ENCODE measurements at places on chromosomes 4 and X.
A peak's percentile ranks its signal among the peaks of the same experiment; 100 is the strongest.

DNA sequence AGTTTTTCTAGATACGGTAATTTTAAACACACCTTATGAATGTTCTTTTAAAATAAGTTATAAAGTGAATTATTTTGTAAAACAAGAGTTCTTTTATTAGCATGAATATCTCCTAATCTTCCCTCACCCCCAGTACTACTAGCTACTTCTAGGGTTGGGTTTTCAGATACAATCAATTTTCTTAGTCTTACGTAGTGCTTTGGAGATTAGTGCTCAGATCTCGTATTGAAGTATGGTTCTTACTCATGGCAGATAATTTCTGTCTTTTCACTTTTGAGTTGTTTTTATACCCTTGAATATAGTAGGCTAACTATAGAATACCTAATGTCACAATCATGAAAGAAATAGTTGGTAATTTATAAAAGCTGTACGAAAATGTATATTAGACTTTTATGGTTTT, 43.2 kb downstream of the CDKL5 start:
- no peak for DNase-seq

DNA sequence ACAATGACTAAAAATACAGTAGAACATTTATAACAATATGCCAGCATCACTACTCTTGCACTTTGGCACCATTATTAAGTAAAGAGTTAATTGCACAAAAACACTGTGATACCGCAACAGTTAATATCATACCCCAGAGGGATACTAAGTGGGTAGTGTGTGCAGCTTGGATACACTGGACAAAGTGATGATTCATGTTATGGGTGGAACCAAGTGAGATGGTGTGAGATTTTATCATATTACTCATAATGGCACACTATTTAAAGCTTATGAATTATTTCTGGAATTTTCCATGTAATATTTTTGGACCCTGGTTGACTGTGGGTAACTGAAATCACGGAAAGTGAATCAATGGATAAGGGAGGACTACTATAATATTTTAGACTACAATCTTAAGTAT, 265.3 kb downstream of the PCDH18 start:
- DNase-seq: no peak

GRCh38 chrX:12975991-12976558, 1.2 kb downstream of the TMSB4X start:
- DNase-seq: peak; percentile 42

- DNase-seq: no peak
Observed at GRCh38 chr4:20617678-20618396, 82.4 kb upstream of the PACRGL start.

GRCh38 chr4:147093206-147093605, 147.5 kb upstream of the TTC29 start:
- DNase-seq: no peak

GRCh38 chr4:44817930-44818329, 91.6 kb upstream of the GNPDA2 start:
- DNase-seq: no peak

DNA sequence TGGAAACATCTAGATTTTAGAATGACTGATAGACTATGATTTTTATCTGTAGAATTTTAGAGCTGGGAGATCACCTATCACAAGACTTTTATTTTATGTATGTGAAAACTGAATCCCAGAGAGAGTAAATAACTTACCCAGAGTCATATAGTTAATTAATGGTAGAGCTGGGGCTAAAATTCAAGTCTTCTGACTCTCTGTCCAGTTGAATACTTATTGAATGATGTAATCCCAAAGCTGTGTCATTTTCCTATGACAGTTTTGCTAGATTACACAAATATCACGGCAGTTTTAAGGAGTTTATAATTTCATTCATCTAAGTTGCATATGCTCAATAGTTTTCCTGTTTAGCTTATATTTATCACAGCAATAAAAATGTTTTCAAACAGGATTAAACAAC, 6.7 kb downstream of the NRK start:
- DNase-seq: peak; percentile 59

DNA sequence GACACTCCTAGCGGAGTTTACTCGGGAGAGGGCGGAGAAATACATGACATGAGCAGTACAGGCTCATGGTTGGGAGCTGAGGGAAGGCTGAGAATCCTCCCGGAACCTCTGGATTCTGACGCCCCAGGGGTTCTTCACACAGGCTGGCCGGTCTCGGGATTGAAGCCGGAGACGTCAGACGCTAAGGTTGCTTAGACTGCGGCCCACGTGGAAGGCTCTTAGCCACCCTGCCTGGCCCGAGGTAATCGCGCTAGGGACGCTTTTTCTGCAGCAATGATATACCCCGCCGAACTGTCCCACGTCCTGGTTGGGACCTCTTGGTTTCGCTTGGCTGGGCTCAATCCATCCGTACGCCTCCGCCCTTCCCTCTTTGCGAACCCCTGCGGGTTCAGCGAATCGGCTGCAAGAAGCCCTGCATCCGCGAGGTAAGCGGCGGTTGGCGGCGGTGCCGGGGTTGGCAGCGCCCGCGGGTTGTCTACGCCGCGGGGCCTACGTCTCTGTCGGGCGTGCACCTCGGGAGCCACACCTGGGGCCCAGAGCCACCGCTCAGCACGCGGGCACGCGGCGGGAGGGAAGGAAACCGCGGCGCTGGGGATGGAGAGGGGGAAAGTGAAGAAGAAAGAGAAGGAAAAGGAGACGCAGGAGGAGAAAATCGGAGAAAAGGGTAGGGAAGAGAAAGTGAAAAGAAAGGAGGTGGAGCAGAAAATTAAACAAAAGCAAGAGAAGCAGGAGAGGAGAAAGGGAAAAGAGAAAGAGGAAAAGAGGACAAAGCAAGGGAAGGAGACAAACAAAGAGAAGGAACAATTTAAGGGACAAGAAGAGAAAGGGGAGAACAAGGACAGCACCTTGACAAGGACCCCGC, at the start of gene ARL9:
TSS of gene ARL9 (plus strand) at position 523 of the 862 bp plus-strand sequence. CDS start at position 595, 72 bp downstream.
- DNase-seq: peak; percentile 18

GRCh38 chrX:67347145-67347544, 196.7 kb upstream of the AR start:
- no peak for DNase-seq

DNA sequence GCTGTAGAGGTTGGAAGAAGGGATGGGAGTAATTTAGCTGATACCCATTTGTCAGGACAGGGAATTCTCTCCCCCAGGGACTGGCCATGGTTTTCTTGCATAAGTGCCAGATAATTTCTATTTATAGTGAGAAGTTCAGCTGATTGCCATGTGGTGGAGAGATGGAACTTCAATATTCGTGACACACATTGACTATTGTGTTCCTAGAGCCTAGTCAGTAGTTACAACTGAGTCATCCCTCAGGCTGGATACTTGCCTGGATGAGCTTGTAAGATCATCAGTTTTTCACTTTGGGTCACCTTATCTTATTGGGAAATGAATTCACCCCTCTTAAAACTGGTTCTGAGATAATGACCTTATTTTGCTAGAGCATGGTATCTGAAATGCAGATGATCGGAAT, 32.2 kb downstream of the CFAP299 start:
- DNase-seq: no peak

DNA sequence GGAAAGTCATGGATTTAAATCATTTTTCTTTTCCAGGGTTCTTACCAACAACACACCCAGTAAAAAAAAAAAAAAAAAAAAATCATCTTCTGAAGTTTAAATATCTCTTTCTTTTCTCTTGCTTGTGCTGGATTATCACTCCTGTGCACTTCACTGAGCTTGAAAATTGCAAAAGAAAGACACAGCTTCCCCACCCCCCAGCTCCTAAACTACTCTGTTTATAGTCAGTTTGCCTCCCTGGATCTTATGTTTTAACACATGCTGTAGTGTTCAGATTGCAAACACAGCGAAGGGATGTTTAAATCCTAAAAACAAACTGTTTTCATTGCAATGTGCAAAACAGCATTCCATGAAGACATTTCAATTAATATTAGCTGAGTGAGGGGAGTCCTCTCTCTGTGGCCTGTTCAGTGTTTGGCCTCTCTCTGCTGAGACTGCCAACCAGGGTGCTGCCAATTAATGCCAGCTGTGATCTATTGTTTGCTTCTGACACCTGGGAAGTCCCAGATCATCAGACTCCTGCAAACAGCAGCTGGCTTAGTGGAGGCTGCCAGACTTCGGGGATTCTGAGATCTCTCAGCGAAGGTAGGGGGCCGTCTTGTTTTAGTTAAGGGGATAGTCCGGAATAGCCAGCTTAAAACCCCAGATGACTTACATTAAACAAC, 171.1 kb upstream of the PITX2 start:
- DNase-seq: no peak

DNA sequence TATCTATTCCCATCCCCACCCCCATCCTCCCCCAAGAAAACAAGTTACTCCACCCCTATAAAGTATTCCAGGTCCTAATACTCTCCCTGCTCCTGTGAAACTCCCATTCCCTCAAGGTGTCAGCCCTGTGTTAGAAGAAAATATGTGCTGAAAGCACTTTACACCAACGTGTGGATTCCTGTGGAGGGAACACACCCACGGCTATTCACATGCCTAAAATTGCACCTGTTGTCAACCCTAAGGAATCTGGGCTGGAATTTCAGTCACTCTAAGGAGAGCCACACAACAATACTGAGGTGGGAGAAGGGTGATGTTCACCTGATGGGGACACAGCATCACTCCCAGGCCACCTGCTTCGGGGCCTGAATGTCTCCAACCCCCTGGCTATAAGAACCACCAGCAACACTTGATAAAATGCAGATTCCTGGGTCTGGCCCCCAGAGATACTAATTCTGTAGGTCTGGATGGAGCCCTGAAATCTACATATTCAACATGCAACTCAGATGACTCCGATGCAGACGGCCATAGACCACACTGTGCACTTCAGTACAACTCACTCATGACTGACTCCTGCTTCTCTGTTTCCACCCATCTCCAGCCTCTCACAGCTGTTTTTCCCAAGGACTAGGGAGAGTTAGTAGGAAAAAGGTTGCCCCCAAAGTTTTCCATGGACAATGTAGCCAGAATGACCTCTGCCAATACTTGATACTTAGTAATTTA, 15.8 kb downstream of the SCD5 start:
- no peak for DNase-seq

DNA sequence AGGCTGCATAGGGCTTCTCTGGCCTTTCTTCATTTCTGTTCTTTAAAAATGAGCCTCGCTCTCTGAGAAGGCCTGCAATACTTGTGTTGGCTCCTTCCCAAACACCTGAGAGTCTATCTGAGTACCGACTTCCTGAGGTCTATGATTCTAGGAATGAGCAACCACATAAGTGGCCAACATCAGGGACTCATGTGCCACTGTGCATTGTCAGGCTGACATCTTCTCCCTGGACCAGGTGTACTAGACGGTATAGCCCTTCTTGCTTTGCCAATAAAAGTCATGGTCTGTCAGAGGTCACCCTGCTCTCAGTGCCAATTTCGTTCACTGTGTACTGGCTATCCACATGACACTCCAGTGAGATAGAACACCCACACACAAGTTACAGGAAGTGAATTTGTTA, 67.4 kb upstream of the EPHA5 start:
- no peak for DNase-seq

- DNase-seq: no peak
Observed at GRCh38 chr4:184529283-184529682, 54.9 kb upstream of the IRF2 start.

GRCh38 chr4:2352729-2353221, 65.7 kb downstream of the ZFYVE28 start:
- no peak for DNase-seq

GRCh38 chr4:57905965-57906364, 795.8 kb upstream of the IGFBP7 start:
- no peak for DNase-seq

DNA sequence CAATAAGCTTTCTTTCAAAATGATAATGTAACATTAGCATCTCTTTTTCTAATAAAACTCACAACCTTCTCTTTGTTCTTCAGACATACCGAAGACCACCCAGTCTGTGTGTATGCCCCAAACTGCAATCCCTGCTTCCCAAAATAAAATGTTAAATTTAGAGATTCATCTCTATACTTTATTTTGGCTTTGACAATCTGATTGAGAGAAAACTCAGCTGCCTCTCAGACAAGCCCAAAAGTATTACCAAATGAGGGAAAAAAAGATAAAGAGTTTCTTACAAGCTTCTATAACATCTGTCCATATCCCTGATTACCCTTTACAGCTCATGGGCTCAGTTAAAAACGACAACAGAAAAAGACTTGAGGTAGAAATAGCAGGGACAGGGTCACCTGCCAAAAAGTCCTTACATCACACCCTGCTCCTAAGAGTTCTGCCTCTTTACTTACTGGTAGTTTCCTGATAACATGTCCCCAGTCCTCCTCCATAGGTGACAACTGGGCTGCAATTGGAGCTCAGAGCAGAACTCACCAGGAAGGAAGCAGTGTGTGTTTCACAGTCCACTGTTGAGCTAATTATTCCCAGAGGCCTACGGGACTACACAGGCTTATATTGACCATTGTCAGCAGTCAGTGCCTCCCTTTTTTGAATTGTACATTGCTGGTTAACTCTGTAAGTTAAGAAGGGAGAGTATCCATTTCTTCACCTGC, 70.9 kb upstream of the FAM9C start:
- no peak for DNase-seq

- peak; percentile 2 for DNase-seq
Observed at GRCh38 chrX:31931225-31931624, 859.4 kb upstream of the FTHL17 start.

DNA sequence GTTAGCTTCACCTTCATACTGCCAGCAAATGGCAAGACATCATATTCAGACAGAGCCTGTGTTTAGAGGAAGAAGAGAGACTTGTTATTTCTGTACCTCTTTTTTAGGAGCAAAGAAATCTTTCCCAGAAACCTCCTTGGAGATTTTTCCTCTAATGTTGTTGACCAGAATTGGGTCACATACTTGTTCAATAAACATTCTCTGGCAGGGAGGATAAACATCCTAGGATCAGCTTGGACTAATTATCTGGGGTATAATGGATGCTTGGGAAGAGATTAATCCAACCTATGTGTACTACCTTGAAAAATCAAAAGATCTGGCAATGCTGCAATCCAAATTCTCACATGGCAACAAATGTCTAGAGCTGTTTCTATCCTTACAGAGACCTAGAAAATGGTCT, 8.4 kb upstream of the PRSS12 start:
- DNase-seq: no peak

GRCh38 chr4:132540268-132540667, 608.8 kb upstream of the PCDH10 start:
- DNase-seq: no peak

- peak; percentile 0 for DNase-seq
Observed at GRCh38 chrX:120358737-120359456, 3.0 kb upstream of the ATP1B4 start.

GRCh38 chrX:97539970-97540519, 656.3 kb downstream of the RPA4 start:
- DNase-seq: no peak

GRCh38 chr4:185192059-185192458, 11.7 kb downstream of the CFAP97 start:
- no peak for DNase-seq

GRCh38 chr4:28073860-28074555, 1213.4 kb downstream of the STIM2 start:
- no peak for DNase-seq

DNA sequence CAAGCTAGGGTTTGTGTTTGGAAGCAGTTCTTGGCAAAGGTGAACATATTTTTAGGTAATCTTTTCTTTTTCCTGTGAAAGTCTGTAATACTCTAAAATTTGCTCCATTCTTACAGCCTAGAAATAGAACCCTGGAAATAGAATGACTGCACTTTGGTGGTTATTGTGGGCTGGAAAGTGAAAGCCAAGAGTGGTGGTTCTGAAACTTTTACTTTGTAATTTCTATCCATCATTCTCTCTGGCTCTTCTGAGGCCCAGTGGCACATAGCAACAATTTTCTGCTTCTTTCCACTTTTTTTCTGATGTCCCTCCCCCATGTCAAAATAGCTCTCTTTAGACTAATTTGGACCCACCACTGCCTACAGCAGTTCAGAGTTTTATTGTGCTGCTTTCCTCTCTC, 300.4 kb upstream of the RPS6KA3 start:
- no peak for DNase-seq
